ENCODE measurements at places on chromosomes 7 and 10.

GRCh38 chr7:150858236-150859197 lies 6.2 kb downstream of the AOC1 start:
- no peak for DNase-seq

GRCh38 chr10:17423632-17424186 lies 30.7 kb downstream of the ST8SIA6 start:
- DNase-seq: no peak

- DNase-seq: no peak
Measured at GRCh38 chr10:18137111-18137510, 3.1 kb upstream of the CACNB2 start.

GRCh38 chr10:126908225-126908624 lies 3.0 kb downstream of the DOCK1 start:
- DNase-seq: no peak

GRCh38 chr7:36312064-36312914 lies 77.4 kb upstream of the ANLN start:
- DNase-seq: no peak

GRCh38 chr10:83706120-83706519 lies 433.2 kb upstream of the GHITM start:
- no peak for DNase-seq

DNA sequence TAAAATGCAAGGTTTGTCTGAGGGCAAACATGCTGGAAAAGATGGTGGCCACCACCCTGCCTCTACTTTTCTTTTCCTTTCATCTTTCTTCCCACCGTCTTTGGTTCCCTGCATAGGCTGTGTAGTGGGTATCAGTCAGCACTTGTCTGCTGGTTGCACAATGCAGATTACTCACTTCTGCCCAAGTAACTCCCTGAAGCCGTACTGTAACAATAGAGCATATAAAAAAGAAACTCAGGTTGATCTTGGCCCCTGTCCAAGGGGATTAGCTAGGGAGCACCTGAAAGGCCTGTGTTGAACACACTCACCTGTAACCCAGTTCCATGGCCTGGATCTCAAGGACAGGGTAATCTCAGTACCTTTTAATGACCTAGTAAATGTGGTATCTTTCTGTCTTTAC lies 533.0 kb upstream of the GALNT17 start:
- no peak for DNase-seq

- no peak for DNase-seq
Measured at GRCh38 chr10:102872163-102872562, 2.9 kb downstream of the AS3MT start.

Measured in activated T-helper 1 cell treated with anti-CD3 and anti-CD28 coated beads, Interleukin-2, amount 50 U/mL, for 16 hours (primary cell).